ENCODE measurements at places on chromosomes 7 and 10.
A peak's percentile ranks its signal among the peaks of the same experiment; 100 is the strongest.

GRCh38 chr10:93461807-93462178, 20.3 kb downstream of the MYOF start:
- DNase-seq, result peak; percentile 51

GRCh38 chr10:19578571-19578970, 237.7 kb upstream of the PLXDC2 start:
- DNase-seq, result no peak

GRCh38 chr10:71729161-71729636, 9.6 kb upstream of the C10orf105 start:
- no peak for DNase-seq

DNA sequence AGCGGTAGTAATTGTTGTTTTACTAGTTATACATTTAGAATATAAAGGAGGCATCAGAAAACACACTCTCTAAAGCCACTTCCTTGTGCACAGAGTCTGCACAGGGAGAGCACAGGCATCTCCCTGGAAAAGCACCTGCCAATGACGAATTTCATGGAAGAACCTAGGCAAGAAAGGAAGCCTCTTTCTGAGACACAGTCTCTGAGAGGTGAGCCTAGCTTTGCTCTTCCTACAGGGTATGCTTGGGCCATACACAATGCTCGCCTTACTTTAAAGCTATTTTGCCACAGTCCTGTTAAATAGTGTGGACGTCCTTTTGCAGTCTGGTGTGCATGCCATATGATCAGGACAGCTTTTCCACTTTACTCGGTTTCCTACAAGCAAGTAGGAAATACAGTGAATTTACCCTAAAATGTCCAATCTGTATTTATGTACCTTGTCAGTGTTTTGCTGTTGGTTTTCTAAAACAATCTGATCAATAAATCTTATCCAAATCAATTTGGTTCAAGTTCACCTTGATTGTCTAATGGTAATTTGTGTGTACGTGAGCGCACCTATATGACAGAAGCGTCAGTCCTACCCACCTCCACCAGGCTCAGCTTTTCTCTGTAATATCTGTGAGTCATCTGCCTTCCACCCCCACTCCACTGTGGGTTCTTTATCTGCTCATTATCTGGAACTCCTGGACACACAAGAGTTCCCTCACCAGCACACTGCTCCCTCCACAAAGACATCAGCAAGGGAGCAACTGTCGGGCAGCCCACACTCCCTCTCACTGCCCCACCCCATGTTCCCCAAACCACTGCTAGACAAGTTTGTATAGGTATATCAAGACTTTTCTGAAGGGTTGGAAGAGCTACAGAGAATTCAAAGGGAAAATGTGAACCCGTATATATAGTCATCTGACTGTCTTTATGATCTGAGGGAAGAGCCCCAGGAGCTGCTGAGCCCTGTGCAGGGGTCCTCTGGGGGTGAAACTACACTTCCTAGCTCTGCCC, 65.2 kb downstream of the KLHDC10 start:
- DNase-seq, result peak; percentile 45

DNA sequence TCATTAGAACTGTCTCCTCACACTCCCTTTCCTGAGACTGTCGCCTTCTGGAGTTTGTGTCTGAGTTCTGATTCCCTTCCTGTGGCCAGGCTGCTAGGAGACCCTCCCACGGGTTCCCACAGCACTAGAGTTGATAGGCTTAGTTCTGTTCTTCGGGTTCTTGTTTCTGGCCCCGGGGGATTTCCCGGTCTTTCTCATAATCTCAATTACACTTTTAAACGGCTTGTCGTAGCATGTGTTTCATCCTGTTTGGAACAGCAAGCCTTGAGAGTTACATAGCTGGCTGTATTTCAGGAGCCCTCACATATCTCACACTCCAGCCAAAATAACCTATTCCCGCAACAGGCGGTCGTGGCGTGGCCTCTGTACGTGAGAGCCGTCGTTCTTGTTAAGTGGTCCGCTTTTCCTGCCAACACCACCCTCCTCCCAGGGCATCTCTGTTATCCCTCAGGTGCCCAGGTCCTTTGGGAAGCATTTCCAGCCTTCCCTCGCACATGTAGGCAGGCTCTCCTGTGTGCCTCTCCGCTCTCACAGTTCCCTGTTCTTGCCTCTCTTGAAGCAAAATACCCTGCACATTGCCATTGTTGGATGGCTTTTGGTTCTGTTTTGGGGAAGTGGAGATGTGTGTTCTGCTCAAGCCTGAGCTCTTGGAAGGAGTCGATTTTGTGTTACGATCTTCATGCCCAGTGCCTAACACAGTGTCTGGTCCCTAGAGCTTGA, 46.0 kb downstream of the CDC123 start:
- DNase-seq, result peak; percentile 53

- DNase-seq, result no peak
These were observed 42.4 kb downstream of the VWA2 start for GRCh38 chr10:114281461-114281860.

DNA sequence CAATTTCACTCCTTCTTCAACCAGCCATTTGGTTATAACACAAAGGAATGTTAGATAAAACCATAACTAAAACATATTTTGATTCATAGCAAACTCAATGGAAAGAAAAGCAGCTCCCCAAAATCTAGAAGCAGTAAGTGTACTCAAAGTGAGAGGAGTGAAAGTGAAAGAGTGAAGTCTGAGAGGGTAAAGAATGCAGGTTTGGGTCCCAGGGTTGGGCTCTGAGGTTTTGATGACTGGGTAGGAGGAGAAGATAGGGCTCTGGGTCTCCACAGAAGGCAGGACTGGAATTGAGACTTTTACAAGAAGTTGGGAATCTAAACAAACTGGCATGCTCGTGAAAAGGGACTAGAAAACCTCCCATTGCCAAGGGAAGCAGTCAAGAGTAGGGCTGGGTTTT, 85.4 kb upstream of the RSU1 start:
- DNase-seq, result no peak

DNA sequence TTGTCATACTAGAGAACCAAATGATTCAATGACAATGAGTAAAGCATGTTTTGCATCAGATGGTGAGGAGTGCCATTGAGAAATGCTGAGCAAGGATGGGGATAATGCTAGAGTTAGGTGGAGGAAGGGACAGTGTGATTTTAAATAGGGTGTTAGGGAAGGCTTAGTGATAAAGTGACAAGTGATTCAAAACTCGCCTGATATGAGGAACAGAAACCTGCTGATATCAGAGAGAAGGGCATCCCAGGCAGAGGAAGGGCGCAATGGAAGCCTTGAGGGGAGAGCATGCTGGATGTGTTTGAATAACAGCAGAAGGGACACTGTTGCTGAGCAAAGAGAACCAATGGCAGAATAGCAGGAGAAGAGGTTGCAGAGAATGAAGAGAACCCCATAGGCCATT, 196.2 kb downstream of the NRG3 start:
- no peak for DNase-seq

GRCh38 chr10:60073781-60074656, 167.7 kb upstream of the CCDC6 start:
- DNase-seq, result no peak

Data from IMR-90 (cell line).